ENCODE measurements at places on chromosomes 16 and 17.

- no peak for DNase-seq
Observed at GRCh38 chr16:47592232-47592631, 131.1 kb downstream of the PHKB start.

GRCh38 chr16:73095885-73096421 lies 48.0 kb upstream of the ZFHX3 start:
- no peak for DNase-seq

- DNase-seq, result peak; percentile 88
Observed at GRCh38 chr17:44198721-44199552, 747 bp downstream of the ATXN7L3 start.

DNA sequence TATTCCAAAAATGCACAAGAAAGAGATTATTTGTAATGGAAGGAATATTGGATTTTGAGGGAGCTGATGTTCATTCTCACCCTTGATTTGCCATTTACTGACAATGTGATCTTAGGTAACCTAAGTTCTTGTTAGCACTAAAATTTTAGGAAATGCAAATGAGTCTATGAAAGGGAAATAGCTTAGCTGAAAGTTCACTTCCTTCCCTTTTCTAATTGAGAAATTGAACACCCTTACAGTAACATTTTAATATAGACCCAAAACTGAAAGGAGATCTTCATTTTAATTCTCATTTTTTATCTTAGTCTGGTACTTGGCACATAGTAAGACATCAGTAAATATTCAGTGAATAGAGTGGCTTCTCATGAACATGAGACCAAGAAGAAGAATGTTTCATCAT lies 10.9 kb upstream of the WSB1 start:
- DNase-seq, result peak; percentile 79

DNA sequence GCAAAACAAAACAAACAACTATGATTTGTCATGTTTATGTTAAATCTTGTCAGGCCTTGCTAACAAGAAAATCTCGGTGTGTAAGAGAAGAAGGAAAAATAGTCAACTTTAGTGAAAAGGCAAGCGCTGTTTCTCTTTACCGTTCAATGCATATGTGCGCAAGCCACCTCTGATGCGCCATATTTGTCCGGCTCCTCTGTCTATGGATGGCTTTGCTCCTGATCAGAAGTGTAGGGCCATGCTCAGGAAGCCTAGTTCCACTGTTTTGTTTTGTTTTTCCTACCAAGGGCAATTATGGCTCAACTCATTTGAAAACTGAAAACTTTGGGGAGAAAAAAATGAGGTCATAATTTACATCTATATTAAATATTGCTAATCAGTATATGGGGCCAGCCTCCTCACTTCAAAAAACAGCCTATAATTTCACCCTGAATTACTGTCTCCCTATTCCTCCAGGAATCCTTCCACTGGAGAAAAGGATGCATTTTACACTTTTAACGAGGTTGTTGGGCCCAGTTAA lies 4.5 kb downstream of the MAF start:
- no peak for DNase-seq

- DNase-seq, result no peak
Observed at GRCh38 chr17:59266745-59267144, 46.4 kb downstream of the GDPD1 start.

DNA sequence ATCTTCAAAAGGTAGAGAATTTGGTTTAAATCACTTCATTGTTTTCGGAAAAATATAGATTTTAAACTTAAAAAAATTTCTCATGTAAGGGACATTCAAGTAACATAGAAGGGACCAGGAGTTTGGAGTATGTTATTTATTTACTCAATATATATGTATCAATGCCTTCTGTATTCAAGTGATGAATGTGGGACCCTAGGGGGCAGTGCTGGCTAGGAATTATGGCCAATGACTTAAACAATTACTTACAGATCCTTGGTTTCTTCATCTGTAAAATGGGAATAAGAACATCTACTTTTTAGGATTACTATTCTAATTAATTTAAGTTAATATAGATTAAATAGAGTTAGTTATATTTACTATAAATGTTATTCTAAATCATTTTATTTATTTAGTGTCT lies 886.3 kb upstream of the RBFOX1 start:
- DNase-seq, result peak; percentile 44

- peak; percentile 80 for DNase-seq
Observed at GRCh38 chr17:54891176-54891821, 9.4 kb upstream of the TOM1L1 start.

- no peak for DNase-seq
Observed at GRCh38 chr17:50218071-50218759, 16.8 kb upstream of the COL1A1 start.

DNA sequence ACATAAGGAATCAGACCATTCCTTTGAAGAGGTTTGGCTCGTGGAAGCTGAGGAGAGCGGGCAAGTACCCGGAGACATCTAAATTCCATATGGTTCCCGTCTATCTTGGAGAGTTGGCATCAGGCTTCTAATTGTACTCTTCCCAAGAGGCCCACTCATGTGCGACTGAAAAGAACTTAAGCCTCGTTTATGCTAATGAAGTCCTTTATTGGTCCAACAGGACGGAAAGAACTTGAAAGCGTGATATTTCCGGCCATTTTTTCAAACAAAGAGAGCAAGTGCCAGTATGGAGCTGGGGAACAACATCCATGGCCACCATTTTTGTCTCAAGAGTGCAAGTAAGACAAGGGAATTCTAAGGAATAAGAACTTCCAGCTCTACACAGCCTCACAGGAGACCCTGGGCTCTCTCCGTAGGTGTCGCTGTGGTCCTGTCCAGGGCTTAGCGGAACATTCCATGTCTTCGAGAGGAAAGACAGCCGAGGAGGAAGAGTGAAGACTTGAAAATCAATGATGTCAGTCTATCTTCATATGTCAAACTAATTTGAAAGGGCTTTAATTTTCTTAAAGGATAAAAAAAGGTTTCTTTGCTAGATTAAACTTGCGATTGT lies 566.0 kb upstream of the PSMD7 start:
- DNase-seq, result no peak

DNA sequence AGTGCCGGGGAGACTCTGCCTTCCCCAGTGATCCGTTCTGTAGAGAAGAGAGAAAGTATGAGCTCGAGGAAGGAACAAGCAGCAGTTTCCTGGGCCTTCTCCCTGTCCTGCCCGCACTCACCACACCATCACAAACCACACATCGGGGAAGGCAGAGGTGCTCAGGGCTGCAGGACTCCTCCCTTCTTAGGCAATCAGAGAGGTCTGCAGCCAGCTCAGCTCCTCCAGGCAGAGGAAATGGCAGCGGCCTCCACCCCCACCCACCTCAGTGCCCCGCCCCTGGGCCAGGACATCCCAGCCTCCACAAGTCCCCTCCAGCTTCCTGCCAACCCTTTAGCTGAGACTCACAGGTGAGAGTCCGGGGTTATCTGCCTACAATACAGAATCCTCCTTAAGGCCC lies 2.0 kb downstream of the ZNF319 start:
- no peak for DNase-seq

DNA sequence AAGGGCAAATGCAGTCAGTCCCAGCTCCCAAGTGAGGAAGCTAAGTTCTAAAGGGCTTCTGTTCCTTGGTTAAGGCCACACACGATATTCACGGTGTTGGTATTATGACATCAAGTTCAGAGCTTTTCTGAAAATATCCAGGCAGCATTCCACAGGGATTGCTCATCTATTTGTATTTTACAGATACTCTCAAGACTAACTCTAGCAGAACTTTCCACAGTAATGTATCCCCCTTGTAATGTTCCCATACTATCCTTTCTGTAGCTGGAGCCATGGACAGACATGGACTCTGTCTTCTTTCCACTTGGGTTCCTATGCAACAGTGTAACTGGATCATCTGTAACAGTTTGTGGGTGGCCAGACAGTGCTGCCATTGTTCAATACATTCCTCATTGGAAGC lies 13.5 kb downstream of the SDR42E1 start:
- no peak for DNase-seq

DNA sequence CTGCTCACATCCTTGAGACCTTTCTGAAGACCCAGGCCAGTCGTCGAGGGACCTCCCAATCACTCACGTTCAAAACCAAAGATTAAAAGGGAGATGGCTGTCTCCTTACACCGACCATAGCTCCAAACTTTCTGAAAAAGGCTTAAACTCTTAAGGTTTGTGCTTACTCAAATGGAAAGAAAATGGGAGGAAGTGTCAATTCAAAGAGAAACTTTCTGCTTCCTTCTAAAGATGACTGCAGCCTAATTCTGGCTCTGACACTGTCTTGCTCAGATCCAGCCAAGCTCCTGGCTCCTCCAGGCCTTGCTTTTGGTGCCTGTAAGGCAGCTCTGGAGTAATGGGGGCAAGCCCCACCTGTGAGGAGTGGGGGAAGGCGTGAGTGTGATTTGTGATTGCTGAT lies 54.9 kb upstream of the WSB1 start:
- DNase-seq, result no peak

DNA sequence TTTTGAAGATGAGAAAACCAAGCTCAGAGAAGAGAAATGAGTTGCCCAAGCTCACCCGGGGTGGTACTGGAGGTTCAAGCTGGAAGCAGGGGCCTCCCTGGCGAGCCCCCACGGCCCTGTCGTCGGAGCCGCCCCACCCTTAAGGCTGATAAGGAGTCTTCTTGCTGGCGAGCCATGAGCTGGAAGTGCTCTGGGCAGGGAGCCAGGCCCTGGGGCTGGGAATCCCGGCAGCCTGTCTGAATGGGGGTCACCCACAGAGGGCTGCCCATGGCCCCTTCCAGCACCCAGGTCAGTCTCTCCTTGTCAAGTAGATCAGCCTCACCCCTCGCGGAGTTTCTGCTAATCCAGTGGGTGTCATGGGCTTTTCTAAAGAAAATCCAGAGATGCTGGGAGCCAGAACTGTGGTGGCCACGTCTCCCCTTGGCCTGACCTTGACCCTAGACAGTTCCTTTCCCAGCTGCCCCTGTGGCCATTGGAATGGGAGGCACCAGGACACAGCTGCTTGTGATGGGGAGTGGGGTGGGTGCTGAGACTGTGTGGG lies 1.2 kb upstream of the P2RX1 start:
- DNase-seq, result no peak

- no peak for DNase-seq
Observed at GRCh38 chr16:7946142-7946541, 613.5 kb downstream of the RBFOX1 start.

- DNase-seq, result no peak
Observed at GRCh38 chr17:64387545-64388171, 3.0 kb downstream of the PECAM1 start.

- no peak for DNase-seq
Observed at GRCh38 chr17:72303787-72304733, 183.2 kb downstream of the SOX9 start.

GRCh38 chr17:76397687-76398522 lies 13.5 kb downstream of the SPHK1 start:
- peak; percentile 94 for DNase-seq

- no peak for DNase-seq
Observed at GRCh38 chr17:40095944-40096791, 4.2 kb downstream of the NR1D1 start.

Data from Karpas-422 (cell line).